Muscle of leg (tissue), 16 donors: ENCODE measurements at places on chromosomes 5 and 9. TPM values are rescaled to one million over a fixed set of nuclear protein-coding genes. Genes with fewer than 3 reads are reported as not detected.

DNA sequence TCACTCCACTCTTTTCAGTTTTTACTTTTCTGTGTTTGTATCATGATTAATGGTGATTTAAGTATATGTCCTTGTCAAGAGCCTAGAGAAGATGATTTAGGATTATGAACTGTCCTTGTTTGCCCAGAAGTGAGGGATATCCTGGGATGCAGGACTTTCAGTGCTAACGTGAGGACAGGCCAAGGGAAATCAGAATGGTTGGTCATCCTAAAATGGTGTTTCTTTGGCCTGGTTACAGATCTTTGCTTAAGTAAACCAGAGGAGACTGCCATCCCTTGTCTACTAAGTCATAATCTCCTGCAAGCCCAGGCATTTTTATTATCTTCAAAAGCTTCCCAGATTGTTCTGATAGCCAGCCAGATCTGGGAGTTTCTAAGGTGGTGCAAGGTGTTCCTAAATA, 22.3 kb upstream of the DPYSL3 start:
- H3K4me1 ChIP-seq, result no peaks in the 10 kb centered on the region
- H3K36me3 ChIP-seq, result no peaks in the 10 kb centered on the region
- H3K27ac ChIP-seq, result no peak overlapping the region
- no peak for DNase-seq

GRCh38 chr5:93249651-93250289, 331.2 kb downstream of the NR2F1-AS1 start:
- H3K36me3 ChIP-seq, result no peaks in the 10 kb centered on the region
- H3K27ac ChIP-seq, result no peak overlapping the region
- H3K27me3 ChIP-seq, result no peaks in the 10 kb centered on the region
- no peak overlapping the region for H3K4me3 ChIP-seq
- DNase-seq, result no peak
- peaks cover 5% of the 10 kb centered on the region for H3K4me1 ChIP-seq

- H3K36me3 ChIP-seq, result no peaks in the 10 kb centered on the region
- H3K4me1 ChIP-seq, result no peaks in the 10 kb centered on the region
- DNase-seq, result no peak
Measured at GRCh38 chr5:99674101-99674500, 745.3 kb upstream of the CHD1 start.

GRCh38 chr9:22683700-22684075, 237.1 kb downstream of the DMRTA1 start:
- H3K27ac ChIP-seq, result no peak overlapping the region
- H3K27me3 ChIP-seq, result no peaks in the 10 kb centered on the region
- no peaks in the 10 kb centered on the region for H3K4me1 ChIP-seq
- DNase-seq, result no peak

GRCh38 chr9:31347082-31347617, 1037.3 kb upstream of the ACO1 start:
- H3K4me1 ChIP-seq, result peaks cover 2% of the 10 kb centered on the region
- peak overlapping the region; percentile 76 for H3K27ac ChIP-seq
- no peak overlapping the region for H3K4me3 ChIP-seq

DNA sequence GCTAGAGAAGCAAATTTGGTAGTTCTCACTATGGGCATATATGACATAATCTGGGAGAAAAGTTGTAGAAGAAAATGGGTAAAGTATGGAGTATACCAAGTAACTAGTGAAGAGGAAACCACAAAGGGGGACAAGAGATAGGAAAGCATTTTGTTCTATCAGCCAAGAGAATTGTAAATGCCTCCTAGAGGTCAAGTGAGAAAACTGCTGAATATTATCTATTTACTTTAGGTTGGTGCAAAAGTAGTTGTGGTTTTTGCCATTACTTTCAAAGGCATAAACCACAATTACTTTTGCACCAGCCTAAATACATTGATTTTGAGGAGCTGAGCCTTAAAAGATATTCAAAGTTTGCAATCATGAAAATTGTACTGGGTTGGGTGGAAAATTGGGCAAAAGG, 126.7 kb upstream of the GRHPR start:
- no peak overlapping the region for H3K4me3 ChIP-seq
- no peaks in the 10 kb centered on the region for H3K27me3 ChIP-seq
- H3K36me3 ChIP-seq, result no peaks in the 10 kb centered on the region
- no peak overlapping the region for H3K27ac ChIP-seq

DNA sequence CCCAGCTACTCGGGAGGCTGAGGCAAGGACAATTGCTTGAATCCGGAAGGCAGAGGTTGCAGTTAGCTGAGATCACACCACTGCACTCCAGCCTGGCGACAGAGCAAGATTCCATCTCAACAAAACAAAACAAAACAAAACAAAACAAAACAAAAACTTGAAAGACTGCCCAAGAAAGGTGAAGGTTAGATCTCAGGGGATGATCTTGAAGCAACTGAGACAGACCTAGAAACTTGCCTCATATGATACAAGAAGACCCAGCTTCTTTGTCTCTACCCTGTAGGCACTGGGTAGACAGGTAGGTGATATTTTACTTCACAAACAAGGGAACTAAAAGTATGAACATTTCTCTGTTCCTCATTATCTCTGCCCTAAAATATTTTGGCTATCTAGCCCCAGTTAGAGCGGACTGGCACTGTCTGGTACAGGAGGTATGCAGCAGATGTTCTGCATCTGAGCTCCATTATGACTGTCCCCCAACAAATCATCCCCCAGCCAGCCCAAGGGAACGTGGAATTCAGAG, 26.3 kb upstream of the SHOC1 start:
- no peaks in the 10 kb centered on the region for H3K4me1 ChIP-seq
- H3K36me3 ChIP-seq, result no peaks in the 10 kb centered on the region
- no peak for DNase-seq
- no peak overlapping the region for H3K4me3 ChIP-seq

GRCh38 chr5:55737793-55738192, at the start of gene DDX4:
TSS of gene DDX4 (plus strand) at chr5:55738061. CDS start at chr5:55738964, 903 bp downstream.
- H3K27me3 ChIP-seq, result no peaks in the 10 kb centered on the region
- no peak within 1 kb of the TSS for H3K27ac ChIP-seq
- no peaks in the 10 kb centered on the region for H3K36me3 ChIP-seq
- DNase-seq, result no peak

DNA sequence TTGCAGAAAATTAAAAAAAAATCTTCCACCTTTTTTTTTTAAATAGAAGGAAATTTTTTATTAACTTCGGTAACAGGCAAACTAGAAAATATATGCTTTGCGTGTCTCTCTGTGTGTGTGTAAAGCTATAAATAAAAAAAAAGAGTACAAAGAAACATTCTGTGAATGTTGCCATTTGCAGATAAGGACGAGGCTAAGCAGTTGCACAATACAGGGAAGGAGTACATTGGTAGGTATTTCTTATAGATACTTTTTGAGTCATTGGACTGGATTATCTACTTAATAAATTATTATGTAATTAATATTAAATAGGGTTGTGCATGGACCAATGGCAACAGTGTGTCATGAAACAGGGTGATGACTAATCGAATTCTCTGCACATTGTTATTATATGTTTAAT, 102.4 kb downstream of the CAMK4 start:
- no peaks in the 10 kb centered on the region for H3K4me1 ChIP-seq
- no peak overlapping the region for H3K27ac ChIP-seq
- H3K36me3 ChIP-seq, result no peaks in the 10 kb centered on the region
- no peak for DNase-seq

DNA sequence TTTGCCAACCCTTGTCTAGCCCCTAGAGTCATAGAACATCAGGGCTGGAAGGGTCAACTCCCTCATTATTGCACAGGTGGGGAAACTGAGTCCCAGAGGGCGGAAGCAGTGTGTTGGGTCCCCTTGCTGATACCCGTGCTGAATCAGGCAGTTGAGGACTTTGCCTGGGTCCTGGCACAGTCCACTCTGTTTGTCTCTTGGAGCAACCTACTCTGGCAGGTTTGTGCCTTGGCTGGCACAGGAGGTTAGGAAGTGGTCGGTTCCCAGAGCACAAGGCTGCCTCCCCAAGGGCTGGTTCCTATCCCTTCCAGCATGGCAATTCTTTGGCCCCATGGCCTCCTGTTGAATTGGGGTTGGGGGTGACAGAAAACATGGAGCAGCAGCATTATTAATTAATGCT, 94.5 kb upstream of the SHB start:
- H3K4me1 ChIP-seq, result no peaks in the 10 kb centered on the region
- H3K4me3 ChIP-seq, result no peak overlapping the region
- no peak overlapping the region for H3K27ac ChIP-seq
- H3K27me3 ChIP-seq, result no peaks in the 10 kb centered on the region
- DNase-seq, result no peak

GRCh38 chr5:173289372-173289771, 38.8 kb downstream of the STC2 start:
- H3K4me3 ChIP-seq, result no peak overlapping the region
- H3K4me1 ChIP-seq, result peaks cover 10% of the 10 kb centered on the region
- H3K36me3 ChIP-seq, result no peaks in the 10 kb centered on the region

- H3K36me3 ChIP-seq, result no peaks in the 10 kb centered on the region
- no peaks in the 10 kb centered on the region for H3K27me3 ChIP-seq
- DNase-seq, result no peak
- no peak overlapping the region for H3K4me3 ChIP-seq
Measured at GRCh38 chr9:7592321-7593316, 207.0 kb downstream of the DMAC1 start.

DNA sequence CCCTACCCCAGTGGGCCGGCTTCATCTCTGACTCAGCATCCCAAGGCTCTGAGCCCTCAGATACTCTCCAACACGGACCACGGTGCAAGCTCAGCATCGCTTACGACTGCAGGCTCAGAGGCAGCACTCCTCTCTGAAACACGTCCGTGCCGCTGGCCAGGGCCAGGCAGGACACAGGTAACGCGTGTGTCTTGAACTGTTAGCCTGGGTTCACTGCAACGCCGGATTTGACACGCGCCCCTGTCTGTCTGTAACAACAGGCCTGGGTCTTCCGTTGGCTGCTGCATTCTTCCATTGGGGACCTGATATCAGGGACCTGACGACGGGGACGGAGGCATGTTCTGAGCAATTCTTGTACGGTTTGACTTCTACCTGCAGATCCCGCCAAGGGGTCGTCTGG, 6.4 kb downstream of the SLC6A3 start:
- H3K4me3 ChIP-seq, result no peak overlapping the region
- peaks cover 38% of the 10 kb centered on the region for H3K27me3 ChIP-seq
- no peaks in the 10 kb centered on the region for H3K4me1 ChIP-seq
- no peak overlapping the region for H3K27ac ChIP-seq
- DNase-seq, result no peak

DNA sequence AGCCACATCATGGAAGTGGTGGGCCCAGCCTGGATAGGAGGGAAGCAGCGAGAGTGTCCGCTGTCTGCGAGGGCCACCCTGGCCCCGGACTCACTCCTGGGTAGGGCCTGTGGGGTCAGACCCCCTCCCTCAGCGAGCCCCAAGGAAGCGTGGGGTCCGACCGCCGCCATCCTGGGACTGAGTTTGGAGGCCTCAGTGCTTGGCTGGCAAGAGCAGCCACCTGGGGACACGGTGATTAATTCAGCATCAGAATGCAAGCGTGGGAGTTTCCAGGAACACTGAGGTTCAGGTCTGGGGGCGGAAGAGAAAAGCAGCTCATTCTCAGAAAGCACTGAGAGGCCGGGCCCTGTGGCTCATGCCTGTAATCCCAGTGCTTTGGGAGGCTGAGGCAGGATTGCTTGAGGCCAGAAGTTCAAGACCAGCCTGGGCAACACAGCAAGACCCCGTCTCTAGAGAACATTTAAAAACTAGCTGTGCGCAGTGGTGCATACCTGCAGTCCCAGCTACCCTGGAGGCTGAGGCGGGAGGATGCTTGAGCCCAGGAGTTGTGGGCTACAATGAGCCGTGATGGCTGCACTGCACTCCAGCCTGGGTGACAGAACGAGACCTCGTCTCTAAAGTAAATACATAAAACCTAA, 18.3 kb upstream of the CAMSAP1 start:
- H3K4me1 ChIP-seq, result peaks cover 5% of the 10 kb centered on the region
- DNase-seq, result no peak
- H3K27me3 ChIP-seq, result no peaks in the 10 kb centered on the region
- H3K36me3 ChIP-seq, result peaks cover 14% of the 10 kb centered on the region
- no peak overlapping the region for H3K27ac ChIP-seq
- H3K4me3 ChIP-seq, result no peak overlapping the region

DNA sequence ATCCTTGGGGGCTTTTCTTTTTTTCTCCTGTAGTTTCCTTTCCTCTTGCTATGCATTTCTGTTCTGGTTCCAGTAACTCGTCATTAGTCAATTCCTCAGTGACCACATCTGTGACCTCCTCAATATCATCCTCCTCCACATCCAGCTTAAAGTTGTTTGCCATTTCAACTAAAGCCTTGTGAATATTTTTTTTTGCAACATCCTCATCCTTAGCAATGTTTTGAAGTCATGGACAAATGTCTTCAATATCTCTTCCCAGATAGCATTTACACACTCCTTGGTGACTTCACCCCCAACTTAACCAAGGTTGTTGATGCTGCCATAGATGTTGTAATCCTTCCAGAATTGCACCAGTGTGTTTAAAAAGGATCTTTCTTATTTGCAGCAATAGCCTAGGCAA, 14.7 kb upstream of the ADRB2 start:
- no peak overlapping the region for H3K27ac ChIP-seq
- H3K4me1 ChIP-seq, result peaks cover 5% of the 10 kb centered on the region
- DNase-seq, result peak; percentile 73
- H3K36me3 ChIP-seq, result no peaks in the 10 kb centered on the region
- H3K4me3 ChIP-seq, result no peak overlapping the region

- H3K27me3 ChIP-seq, result no peaks in the 10 kb centered on the region
- H3K36me3 ChIP-seq, result no peaks in the 10 kb centered on the region
- no peak overlapping the region for H3K27ac ChIP-seq
Measured at GRCh38 chr5:137832416-137832815, 35.2 kb upstream of the MYOT start.

GRCh38 chr5:64767959-64768357, 533 bp downstream of the SREK1IP1 start:
- no peak for DNase-seq
- peaks cover 3% of the 10 kb centered on the region for H3K36me3 ChIP-seq
- H3K4me3 ChIP-seq, result peak overlapping the region; percentile 90

DNA sequence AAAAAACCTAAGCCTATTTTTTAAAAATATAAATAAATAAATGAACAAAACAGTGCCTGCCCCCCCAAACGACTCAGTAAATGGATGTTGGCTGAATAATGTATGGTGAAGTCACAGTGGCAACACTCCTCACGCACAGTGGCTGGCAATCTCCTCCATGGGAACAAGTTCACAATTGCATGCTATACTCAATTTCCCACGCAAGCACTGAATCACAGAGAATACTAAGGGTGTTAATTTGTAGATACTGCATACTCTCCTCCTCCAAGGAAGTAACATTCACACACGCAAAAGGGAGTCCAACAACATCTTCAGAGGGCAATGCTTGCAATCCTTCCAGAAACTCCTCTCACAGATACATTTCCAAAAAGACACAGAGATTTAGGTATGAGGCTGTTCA, 47.5 kb downstream of the SERINC5 start:
- peaks cover 4% of the 10 kb centered on the region for H3K36me3 ChIP-seq
- H3K27ac ChIP-seq, result no peak overlapping the region
- H3K27me3 ChIP-seq, result no peaks in the 10 kb centered on the region

- peaks cover 21% of the 10 kb centered on the region for H3K36me3 ChIP-seq
- H3K4me3 ChIP-seq, result no peak overlapping the region
- DNase-seq, result peak; percentile 71
- H3K27ac ChIP-seq, result peak overlapping the region; percentile 83
Measured at GRCh38 chr9:127838375-127839078, 15.9 kb downstream of the ENG start.

Gene TOR2A
- 3.7 TPM for total RNA-seq

Gene PARP8
- 5.7 TPM for total RNA-seq

Gene LHX3
- not detected for total RNA-seq

Gene SLC25A48
- 0.18 TPM for total RNA-seq

Gene IZUMO3
- not detected for total RNA-seq

Gene LCN9
- not detected for total RNA-seq

Gene IFNK
- total RNA-seq, result not detected

Gene ROPN1L
- 0.13 TPM for total RNA-seq

Gene SPATA31A7
- total RNA-seq, result not detected

Gene ACTBL2
- not detected for total RNA-seq

Gene OSTF1
- total RNA-seq, result 15.6 TPM

Gene PCDHB6
- total RNA-seq, result 0.80 TPM
